ENCODE measurements at places on chromosomes 7 and 10. TPM values are rescaled to one million over a fixed set of nuclear protein-coding genes. Genes with fewer than 3 reads are reported as not detected.

TUBGCP2 gene
- total RNA-seq: 39.2 TPM

VENTX gene
- total RNA-seq: not detected

GIMAP1 gene
- not detected for total RNA-seq

SFTPA2 gene
- not detected for total RNA-seq

H2BK1 gene
- total RNA-seq: not detected

AKR1E2 gene
- total RNA-seq: 14.8 TPM

SERPINE1 gene
- total RNA-seq: 2,576 TPM

CACNA2D1 gene
- 263 TPM for total RNA-seq

PNLIPRP2 gene
- total RNA-seq: not detected

WNT8B gene
- not detected for total RNA-seq

HMX2 gene
- total RNA-seq: not detected

GNGT1 gene
- total RNA-seq: not detected

RPEL1 gene
- total RNA-seq: 0.19 TPM

PTPRN2 gene
- total RNA-seq: 1.7 TPM

AGR3 gene
- not detected for total RNA-seq

MYOZ1 gene
- 0.19 TPM for total RNA-seq

ADCYAP1R1 gene
- 0.19 TPM for total RNA-seq

CELF2 gene
- total RNA-seq: 6.7 TPM

BHLHA15 gene
- total RNA-seq: 0.77 TPM

ABCB1 gene
- total RNA-seq: 2.0 TPM

SFMBT2 gene
- total RNA-seq: 0.19 TPM

GRB10 gene
- total RNA-seq: 60.4 TPM

PLCE1 gene
- total RNA-seq: 1.2 TPM

C10orf67 gene
- 0.19 TPM for total RNA-seq

IGF2BP3 gene
- 20.3 TPM for total RNA-seq

SPDYE3 gene
- not detected for total RNA-seq

RGR gene
- not detected for total RNA-seq

MINDY4 gene
- 6.2 TPM for total RNA-seq

CARD11 gene
- 0.28 TPM for total RNA-seq

HNRNPF gene
- 334 TPM for total RNA-seq

GATA3 gene
- 0.28 TPM for total RNA-seq

LIPJ gene
- total RNA-seq: not detected

TMEM213 gene
- total RNA-seq: not detected

EPHB4 gene
- 40.9 TPM for total RNA-seq

TRRAP gene
- total RNA-seq: 14.2 TPM

TOMM7 gene
- 279 TPM for total RNA-seq

IL6 gene
- 69.4 TPM for total RNA-seq

GDF2 gene
- total RNA-seq: not detected

NSUN5 gene
- total RNA-seq: 13.2 TPM

NXPH1 gene
- total RNA-seq: not detected

CRPPA gene
- 2.0 TPM for total RNA-seq

TLL2 gene
- 0.28 TPM for total RNA-seq

FAM241B gene
- total RNA-seq: 0.19 TPM

GSTK1 gene
- total RNA-seq: 88.8 TPM

NEURL1 gene
- total RNA-seq: under 0.01 TPM

UTF1 gene
- total RNA-seq: not detected

GNA12 gene
- total RNA-seq: 27.0 TPM

MAT1A gene
- not detected for total RNA-seq

Data from regular cardiac myocyte (primary cell).